ENCODE measurements at places on chromosomes 3 and 15.

GRCh38 chr3:70256566-70256965 is 55.9 kb downstream of the MDFIC2 start:
- DNase-seq: no peak

- no peak for DNase-seq
Measured at GRCh38 chr15:101654171-101654570, 2.0 kb upstream of the TM2D3 start.

DNA sequence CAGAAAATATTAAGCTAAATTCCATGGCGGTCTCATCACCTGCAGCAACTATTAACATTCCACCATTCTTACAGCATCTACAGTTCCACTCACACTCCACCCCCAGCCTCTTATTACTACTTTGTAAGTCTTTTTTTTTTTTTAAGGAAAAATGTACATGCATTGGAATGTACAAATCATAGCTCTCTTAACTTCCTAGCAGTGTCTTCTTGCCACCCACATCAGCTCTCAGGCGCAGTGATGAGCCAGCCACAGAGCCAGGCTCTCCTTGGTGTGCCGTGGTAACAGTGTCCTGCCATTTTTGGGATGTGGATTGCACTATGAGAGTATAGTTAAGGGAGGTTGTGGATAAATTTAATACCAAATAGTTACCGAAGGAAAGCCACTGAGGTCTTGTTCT is 17.8 kb downstream of the ABHD17C start:
- no peak for DNase-seq

GRCh38 chr3:195899701-195900435 is 8.5 kb downstream of the TNK2 start:
- no peak for DNase-seq

GRCh38 chr15:63447017-63447676 is 57.2 kb upstream of the USP3 start:
- DNase-seq: peak; percentile 55

GRCh38 chr15:89778861-89779260 is 2.7 kb downstream of the MESP2 start:
- no peak for DNase-seq

DNA sequence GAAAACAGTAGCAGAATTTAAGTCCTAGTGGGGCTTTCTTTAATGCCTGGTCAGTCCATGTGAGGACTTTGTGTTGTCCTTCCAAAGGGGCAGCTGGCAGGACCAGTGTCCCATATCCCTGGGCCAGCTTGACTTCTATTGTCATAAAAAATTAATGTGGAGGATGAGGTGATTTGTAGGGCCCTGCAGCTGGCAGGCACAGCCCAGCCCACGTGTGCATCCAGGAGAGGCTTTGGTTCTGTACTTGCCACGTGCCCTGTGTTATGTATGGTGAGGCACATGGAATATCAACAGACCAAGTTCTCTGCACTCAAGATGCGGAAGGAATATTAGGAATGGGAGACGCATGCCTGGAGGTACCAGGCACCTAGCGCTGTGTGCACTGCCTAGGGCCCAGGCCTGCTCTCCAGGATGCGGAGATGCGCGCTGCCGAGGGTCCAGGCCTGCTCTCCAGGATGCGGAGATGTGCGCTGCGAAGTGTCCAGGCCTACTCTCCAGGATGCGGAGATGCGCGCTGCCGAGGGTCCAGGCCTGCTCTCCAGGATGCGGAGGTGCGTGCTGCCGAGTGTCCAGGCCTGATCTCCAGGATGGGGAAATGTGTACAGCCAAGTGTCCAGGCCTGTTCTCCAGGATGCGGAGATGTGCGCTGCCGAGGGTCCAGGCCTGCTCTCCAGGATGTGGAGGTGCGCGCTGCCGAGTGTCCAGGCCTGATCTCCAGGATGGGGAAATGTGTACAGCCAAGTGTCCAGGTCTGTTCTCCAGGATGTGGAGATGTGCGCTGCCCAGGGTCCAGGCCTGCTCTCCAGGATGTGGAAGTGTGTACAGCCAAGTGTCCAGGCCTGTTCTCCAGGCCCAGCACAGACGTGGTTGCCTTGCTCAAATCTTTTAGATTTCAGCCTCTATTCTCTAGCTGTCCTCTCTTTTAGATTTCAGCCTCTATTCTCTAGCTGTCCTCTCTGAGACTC is 183.3 kb upstream of the ROPN1 start:
- DNase-seq: no peak

DNA sequence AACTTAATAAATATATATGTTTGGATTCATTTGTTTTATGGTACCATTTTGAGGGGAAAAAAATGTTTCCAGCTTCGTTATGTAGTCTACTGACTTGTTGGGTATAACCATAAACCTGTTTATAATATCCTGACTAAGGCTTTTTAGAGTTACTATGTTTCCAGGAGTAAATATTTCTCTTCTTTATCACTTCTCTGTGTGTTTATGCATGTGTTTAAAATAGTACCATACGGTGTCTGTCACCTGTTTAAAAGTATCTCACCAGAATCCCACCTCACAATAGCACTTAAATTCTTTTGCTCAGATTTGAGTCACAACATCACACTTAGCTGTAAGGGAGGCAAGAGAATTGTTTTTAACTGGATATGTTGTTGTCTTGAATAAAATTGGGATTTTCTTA is 15.1 kb downstream of the LACTB start:
- DNase-seq: no peak

GRCh38 chr15:93164409-93164808 is 75.4 kb upstream of the RGMA start:
- no peak for DNase-seq

- no peak for DNase-seq
Measured at GRCh38 chr3:72086042-72086742, 301.2 kb upstream of the PROK2 start.

DNA sequence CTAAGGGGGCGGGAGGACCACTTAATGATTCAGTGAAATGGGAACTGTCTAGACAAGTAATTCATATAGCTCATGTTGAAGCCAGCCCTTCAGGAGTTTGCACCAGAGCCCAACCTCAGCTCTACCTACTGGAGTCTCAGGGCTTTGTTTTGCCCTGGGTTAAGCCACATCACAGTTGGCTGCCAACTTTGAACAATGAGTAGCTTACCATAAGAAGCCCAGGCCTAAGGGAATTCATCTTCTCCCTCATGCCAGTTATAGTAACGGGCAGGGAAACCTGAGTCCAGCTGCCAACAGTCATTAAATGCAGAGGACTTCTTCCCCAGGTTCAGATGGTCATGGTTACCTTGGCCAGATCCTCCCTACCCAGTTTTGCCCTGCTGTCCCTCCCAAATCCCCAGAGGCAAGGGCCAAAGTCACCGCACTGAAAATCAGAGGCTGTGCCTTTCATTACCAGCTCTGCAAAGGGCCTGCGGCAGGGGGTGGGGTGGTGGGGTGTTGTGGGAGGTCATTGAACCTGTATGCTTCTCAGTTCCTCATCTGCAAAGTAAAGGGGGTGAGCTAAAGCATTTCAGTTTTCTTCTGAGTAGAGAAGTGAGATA is 302.2 kb upstream of the NR2E3 start:
- DNase-seq: no peak

- DNase-seq: no peak
Measured at GRCh38 chr15:56176996-56177395, 66.7 kb downstream of the RFX7 start.

DNA sequence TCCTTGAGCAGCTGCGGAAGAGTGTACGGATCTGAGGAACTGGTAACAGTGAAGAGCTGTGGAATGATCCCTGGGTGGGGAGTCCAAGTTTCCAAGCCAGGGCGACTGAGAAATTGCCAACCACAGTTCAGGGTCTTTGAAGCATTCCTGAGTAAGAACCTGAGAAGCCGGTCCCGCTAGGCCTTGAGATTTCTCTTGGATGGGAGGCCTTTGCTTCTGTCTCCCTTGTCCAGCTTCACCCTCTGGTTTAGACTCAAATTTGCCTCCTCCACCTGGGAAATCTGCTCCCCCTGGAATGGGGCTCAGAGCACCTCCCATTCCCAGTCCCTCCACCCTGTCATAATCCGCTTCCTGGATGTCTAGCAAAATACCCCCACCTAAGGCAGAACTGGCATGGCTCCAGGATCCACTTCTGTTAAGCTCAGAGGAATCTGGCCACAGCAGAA is 127.7 kb upstream of the DLG1 start:
- no peak for DNase-seq

DNA sequence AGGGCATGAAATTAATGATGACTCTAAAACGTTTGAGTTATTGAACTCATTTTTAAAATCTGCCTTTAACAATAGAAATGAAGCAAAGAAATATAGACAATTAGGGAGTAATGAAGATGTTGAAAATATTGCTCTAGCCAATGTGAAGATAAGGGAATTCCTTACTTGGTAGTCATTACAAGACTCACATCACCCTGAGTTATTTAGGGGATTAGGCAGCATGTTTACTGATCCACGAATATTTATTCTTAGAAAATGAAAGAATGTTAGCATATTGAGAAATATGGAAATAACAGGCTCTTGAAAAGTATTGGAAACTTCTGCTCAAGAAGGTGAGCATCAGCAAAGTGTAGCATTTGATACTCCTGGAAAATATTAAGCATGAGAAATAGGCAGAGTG is 398.1 kb upstream of the ARPP21 start:
- DNase-seq: no peak

GRCh38 chr3:26375843-26376530 is 246.6 kb upstream of the LRRC3B start:
- no peak for DNase-seq

DNA sequence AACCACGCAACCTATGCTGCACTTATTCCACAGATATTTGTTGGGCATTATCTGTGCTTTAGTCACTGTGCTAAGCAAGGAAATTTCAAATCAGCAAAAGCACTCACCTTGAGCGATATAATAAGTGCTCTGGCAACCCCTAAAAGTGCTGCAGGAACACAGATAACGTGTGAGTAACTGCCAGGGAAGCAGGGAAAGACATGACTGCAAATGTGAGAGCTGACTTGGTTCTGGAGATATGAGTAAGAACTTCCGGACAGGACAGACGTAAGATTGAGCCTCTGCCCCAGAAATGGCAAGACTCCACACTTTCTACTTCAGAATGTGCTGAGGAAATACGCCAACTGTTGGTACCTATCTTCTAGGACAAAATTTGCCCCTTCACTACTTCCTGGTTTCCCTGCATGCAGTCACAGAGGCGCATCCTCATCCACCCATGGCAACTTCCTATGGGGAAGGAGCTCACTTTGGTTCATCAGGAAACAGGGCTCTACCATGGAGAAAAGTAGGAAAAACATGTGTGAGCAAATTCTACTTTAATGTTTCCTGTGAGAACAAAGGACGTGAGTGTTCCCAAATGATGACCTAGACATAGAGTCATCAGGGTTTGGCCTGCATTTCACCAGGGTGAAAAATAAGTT is 41.7 kb downstream of the AQP9 start:
- no peak for DNase-seq

- no peak for DNase-seq
Measured at GRCh38 chr3:18891641-18892040, 256.7 kb upstream of the KCNH8 start.

DNA sequence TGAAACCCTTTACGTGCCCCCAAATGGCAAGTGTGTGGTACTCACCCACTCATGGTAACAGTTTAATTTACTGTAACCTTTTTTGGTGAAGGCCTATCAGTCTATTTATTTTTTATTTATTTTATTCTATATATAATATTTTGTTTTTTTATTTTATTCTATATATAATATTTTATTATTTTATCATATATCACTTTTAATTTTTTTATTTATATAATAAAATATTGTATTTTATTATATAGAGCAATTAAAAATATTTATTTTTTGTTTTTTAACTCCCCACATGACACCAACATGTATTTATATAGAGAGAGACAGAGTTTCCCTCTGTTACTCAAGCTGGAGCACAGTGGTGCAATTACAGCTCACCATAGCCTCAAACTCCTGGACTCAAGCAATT is 41.4 kb downstream of the SLC28A1 start:
- no peak for DNase-seq

GRCh38 chr3:25695731-25696420 is 31.2 kb upstream of the TOP2B start:
- DNase-seq: no peak

DNA sequence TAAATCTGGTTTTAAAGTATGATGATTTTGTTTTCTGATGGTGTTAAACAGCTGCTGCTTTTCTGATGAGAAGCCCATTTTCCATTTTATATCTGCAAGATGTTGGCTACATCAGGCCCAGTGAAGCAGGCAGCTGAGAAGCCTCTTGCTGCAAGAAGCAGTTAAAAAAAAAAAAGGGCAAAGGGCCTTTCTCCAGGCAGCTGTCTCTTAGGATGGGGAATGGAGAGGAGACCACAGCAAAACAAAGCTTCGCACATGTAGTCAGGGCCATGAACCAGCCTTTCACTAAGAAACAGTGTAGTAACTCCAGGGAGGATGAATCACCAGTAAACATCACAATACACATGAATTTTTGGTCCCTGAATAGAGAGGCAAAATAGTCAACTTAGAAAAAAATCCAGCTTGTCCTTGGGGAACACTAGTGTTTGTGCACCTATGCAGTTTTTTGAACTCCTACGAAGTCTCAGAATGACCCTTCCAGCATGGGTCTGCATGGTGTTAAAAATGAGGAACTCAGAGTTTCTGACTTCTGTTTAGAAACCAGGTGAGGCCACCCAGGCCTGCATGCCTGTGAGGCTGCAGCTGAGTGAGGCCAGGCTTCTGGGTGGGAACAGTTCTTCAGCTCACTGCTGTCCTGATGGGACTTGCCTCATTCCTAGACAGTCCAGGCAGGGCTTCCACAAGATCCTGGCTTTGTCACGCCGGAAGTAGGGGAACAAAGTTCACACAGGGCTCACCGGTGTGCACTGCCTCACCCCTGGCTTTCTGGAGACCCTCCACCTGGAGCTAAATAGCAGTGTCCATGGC is 518.7 kb downstream of the MCTP2 start:
- DNase-seq: no peak

DNA sequence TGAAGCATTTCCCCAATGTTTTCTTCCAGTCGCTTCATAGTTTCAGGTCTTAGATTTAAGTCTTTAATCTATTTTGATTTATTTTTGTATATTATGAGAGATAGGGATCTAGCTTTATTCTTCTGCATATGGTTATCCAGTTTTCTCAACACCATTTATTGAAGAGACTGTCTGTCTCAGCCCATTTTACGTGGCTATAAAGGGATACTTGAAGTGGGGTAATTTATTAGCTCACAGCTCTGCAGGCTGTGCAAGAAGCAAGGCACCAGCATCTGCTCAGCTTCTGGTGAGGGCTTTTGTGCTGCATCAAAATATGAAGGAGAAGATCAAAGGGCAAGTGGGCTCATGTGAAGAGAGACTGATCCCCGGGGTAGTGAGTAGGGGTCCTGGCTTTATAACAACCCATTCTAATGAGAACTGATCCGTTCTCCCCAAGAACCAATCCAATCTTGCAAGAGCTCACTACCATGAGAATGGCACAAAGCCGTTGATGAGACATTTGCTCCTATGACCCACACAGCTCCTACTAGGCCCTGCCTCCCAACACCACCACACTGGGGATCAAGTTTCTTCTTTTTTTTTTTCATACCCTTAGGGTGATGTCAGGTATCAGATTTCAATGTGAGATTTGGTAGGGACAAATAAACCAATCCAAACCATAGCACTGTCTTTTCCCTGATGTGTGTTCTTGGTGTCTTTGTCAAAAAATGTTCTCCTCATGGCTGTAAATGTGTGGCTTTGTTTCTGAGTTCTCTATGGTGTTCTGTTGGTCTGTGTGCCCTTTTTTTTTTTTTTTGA is 63.2 kb downstream of the IQGAP1 start:
- DNase-seq: no peak

All from HAP-1 (cell line).